ENCODE measurements at places on chromosomes 6 and 20.
A peak's percentile ranks its signal among the peaks of the same experiment; 100 is the strongest.

DNA sequence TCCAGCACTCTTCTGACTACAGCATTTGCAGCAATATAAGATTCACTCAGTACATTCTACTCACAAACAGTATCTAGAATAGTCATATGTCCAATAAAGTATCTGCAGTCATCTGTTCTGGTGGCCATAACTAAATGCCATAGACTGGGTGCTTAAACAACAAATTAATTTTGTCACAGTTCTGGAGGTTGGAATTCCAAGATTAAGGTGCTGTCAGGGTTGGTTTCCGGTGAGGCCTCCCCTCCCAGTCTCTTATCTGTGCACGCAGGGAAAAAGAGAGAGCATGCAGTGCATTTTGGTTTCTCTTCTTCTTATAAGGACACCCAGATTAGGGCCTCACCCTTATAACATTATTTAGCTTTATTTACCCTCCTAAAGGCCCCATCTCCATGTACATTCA lies 21.3 kb upstream of the NUS1 start:
- no peak for DNase-seq

- DNase-seq, result no peak
Measured at GRCh38 chr6:56514395-56514794, 128.3 kb downstream of the DST start.

DNA sequence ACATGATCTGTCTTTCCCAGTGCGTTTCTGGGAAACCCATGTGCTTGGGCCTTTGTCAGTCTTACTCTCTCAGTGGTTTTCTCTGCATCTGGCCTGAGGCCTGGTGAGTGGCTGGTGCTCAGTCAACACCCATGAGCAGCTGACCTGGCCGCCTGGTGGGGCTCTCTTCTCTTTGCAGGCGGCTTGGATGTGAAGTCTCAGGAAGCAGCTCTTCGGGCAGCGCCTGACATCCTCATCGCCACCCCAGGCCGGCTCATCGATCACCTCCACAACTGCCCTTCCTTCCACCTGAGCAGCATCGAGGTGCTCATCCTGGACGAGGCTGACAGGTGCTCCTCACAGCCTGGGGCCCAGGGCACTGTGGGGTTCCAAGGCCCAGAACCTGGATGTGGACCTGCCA lies 10.8 kb downstream of the DDX27 start:
- no peak for DNase-seq

- DNase-seq, result no peak
Measured at GRCh38 chr20:63567136-63567385, 7.0 kb downstream of the HELZ2 start.

GRCh38 chr20:45579184-45579583 lies at the start of gene WFDC8:
WFDC8 (minus strand) TSS chr20:45579284; CDS start chr20:45579247, 37 bp downstream.
- no peak for DNase-seq

DNA sequence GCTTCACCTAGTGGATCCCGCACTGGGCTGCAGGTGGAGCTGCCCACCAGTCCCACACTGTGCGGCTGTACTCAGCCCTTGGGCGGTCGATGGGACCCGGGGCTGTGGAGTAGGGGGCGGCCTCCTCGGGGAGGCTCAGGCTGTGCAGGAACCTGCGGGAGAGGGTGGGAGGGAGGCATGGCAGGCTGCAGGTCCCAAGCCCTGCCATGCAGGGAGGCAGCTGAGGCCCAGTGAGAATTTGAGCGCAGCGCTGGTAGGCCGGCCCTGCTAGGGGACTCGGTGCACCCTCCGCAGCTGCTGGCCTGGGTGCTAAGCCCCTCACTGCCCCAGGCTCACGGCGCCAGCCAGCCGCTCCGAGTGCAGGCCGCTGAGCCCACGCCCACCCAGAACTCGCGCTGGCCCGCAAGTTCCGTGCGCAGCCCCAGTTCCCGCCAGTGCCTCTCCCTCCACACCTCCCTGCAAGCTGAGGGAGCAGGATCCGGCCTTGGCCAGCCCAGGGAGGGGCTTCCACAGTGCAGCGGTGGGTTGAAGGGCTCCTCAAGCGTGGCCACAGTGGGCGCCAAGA lies 1407.6 kb downstream of the EPHA7 start:
- DNase-seq, result no peak

DNA sequence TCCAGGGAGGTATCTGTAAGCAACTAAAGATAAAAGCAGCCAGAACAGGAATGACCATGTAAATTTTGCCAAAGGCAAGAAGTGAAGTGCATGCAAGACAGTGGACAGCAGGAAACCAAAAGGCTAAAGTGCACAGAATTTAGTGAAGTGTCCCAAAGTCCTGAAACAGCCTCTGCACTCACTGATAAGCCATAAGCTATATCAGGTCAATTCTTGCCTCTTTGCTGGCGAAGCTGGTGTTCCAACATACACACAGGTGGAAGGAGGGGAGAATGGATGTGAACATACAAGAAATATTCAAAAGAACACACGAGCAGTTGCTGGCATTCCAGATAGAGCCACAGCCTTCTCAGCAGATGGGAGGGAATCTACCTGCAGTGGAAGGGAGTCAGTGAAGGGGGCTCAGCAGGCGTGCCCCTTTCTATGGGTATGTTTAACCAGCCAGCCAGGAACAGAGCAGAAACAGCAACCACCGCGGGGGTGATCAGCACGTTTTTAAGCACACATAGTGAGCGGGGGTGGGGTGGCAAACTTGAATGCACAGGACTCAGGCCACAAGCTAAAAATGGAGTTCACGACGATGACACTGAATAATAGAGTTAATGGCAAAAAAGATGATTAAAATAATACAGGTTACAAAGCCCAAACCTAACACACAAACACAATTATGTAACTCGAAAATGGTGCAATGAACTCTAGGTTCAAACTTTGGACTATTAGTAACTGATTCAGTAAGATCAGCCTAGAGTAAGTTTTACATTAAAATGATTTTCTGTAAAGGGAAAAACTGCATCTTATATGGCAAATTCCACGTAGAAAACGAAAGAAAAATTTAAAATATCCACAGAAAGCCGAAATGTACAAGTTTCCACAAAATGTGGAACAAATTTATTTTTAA lies 1.2 kb downstream of the ECI2 start:
- no peak for DNase-seq

GRCh38 chr6:53326372-53327016 lies 22.3 kb downstream of the ELOVL5 start:
- DNase-seq, result no peak

GRCh38 chr20:48724382-48724781 lies 103.4 kb downstream of the PREX1 start:
- no peak for DNase-seq

- DNase-seq, result no peak
Measured at GRCh38 chr6:3782876-3783832, 31.6 kb upstream of the PXDC1 start.

DNA sequence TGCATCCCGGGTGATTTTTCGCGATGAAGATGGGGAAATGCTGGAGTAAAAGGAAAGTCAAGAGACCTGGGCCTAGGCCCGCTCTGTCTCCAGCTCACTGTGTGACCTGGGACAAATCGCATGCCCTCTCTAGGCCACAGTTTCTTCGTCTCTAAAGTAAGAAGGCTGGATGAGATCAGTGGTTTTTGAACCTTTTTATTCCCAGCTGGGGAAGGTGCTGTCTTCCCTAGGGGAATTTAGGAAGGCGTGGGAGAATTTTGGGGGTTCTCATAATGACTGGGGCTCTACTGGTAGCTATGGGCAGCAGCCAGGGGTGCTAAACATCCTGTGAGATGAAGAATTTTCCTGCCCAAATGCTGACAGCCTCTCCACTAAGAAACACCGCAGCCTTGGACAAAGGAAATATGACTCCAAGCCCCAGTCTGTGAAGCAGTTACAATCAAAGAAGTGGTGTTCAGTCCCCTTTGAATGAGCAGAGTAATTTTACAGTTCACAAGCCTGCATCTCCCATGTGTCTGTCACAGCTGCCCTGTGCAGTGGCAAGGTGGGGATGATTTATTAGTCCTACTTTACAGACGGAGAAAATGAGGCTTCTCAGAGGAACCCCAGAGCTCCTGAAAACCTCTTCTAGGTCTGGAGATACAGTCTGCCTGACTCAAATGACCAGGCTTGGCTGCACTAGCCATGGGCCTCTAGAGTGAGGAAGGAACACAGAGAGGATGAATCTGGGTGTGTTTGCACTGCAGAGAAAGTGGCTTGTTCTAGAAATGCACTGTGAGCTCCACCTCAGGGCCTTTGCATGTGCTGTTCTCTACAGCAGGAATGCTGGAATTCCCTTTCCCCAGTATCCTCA lies 57.2 kb downstream of the RAB44 start:
- no peak for DNase-seq

DNA sequence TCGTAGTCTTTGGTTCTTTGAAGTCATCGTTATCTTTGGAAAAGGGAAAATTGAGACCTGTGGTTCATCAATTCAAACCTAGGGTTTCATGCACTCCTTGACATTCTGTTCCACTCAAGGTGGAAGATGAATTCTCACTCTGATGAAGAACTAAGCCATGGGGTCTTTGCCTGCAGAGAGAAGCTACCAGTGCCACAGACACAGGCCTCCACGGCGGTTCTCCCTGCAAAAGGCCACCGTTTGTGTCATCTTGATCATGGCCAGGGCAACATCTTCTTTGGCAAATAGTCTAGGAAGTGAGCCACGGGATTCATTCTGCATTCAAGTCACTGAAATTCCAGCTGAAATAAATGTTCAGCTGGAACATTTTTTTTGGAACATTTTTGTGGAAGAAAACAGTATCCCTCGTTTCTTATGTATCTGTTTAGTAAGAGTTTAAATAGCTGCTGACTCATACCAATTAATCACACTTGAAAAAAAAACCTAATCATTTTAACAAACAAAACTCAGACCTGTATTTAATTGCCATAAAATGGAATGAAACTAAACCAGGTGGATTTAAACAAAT lies 206.0 kb upstream of the FOXQ1 start:
- DNase-seq, result no peak

GRCh38 chr6:21836772-21837425 lies 243.3 kb downstream of the SOX4 start:
- no peak for DNase-seq

GRCh38 chr6:30912746-30913520 lies 1.1 kb upstream of the VARS2 start:
- DNase-seq, result no peak

DNA sequence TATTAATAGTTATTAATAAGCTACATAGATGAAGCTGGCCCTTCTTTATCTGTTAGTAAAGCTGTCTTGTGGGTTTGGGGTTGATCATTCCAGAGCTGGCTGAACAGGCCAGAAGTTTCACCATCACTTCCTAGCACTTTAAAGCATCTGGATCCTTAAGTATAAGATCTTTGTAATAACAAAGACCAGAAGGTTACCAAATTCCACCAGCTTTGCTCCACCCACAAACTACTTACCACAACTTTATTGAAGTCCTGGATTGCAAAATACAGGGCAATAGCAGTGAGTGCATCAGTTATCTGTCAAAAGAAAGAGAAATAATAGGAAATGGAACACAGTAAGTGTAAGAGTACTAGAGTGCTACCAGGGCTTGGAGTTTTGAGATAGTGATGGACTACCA lies 33.0 kb downstream of the PIGU start:
- no peak for DNase-seq

DNA sequence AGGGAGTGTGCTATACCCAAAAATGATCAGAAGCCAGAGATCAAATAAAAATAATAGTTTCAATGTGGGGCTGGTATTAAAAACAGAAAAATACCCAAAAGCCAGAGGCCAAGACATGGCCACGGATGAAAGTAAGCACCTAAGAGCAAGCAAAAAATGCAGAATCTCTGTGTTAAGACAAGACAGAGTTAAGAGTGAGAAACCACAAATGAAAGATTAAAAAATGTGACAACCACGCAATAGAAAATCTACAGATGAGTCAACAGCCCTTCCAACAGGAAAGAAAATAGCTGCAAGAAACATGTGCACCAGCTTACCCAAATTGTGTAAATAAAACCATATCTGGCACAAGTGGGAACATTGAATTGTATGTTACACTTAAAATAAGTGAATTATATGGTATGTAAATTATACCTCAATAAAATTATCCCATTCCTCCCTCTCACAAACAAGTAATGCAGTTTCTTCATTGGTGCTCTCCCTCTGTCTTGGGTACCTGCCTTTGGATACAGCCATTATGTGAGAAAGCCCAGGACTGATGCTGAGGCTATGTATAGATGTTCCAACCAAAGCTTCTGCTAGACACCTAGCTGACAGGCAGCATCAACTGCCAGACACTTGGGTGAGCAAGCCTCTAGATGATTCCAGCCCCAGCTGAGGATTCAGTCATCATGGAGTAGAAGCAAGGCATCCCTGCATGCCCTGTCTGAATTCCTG lies 55.3 kb upstream of the UFL1 start:
- DNase-seq, result no peak

- no peak for DNase-seq
Measured at GRCh38 chr20:34403063-34403827, 40.2 kb downstream of the ITCH start.

DNA sequence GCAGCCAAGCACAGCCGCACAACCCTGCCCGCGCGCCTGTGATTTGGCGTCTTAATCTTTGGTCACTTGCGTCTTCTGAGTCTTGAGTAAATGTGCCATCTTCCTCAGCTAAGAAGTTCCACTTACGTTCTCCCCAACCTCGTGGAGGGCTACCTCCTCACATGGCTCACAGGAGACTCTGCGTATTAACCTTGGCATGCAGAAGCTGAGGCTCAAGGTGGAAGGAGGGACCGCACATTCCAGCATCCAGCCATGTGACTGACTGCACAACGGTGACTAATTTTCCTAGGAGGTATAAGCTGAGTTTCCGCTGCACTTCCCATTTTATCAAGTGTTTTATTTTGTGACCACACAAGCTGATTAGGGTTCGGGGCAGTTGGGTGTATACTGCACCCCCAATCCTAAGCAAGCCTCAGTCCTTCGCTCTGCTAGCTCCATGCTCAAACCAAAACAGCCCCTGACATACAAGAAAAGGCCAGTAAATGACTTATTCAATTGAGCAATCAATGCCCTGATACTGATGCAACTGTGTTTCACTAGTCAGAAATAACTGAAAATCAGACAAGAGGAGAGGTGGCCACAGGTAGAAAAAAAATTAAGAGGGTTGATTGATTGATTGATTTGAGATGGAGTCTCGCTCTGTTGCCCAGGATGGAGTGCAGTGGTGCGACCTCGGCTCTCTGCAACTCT lies 7.0 kb downstream of the BEND3 start:
- no peak for DNase-seq

GRCh38 chr20:36460648-36461599 lies 80.4 kb upstream of the MYL9 start:
- peak; percentile 94 for DNase-seq
